ENCODE measurements at places on chromosomes 11 and 22.

DNA sequence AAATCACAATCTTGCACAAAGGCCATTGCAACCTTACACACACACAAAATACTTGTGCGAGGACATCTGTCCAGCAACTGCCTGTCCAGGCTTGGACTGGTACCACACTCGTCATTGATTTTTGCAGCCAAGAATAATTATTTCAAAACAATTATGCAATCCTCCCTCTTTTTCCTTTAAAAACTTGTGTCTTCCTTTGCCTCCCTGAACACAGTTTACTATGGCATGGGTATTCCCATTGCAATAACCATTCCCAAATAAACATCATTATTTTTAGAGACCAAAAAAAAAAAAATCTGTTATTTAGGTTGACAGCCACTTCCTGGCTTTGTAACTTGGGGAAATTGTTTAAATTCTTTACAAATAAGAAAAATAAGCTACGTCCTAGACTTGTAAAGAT is 54.0 kb downstream of the C11orf91 start:
- DNase-seq: no peak

GRCh38 chr11:1102221-1102971 is 27.7 kb downstream of the MUC2 start:
- no peak for DNase-seq

DNA sequence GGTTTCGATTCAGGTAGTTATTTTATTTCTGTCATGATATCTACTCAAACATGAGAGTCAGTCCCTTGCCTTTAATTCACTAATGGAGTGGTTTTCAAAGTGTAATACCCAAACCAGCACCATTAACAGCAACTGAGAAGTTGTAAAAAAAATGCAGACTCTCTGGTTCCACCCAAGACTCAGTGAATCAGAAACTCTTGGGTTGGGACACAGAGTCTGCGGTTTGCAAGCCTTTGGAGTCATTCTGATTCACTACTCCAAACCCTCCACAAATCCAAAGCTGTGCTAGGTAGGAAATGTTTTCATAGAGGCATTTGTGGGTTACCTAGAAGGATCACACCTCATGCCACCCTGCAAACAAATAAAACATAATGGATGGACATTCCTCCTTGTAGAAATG is 340.1 kb downstream of the NTM start:
- no peak for DNase-seq

GRCh38 chr22:32684148-32684821 is 117.2 kb upstream of the TIMP3 start:
- DNase-seq: no peak

DNA sequence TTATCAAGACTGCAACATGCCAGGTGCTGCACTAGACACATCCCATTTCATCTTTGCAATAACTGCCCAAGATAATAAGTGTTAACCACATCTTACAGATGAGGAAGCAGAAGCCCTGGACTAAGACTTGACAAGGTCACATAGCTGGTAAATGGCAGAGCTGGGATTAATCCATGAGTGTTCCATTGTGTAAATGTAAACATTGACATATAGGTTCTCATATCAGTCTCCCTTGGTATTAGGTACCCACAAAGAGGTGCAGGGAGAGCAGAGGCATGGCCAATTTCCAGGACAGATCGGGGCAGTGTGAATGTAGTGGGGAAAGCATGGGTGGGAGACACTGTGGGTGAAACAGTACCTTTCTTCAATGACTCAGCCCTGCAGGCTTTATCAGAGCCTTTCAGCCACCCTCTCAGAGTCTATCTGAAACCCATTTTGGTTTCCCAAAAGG is 17.9 kb downstream of the MICAL2 start:
- no peak for DNase-seq

GRCh38 chr11:75273411-75274391 is 33.1 kb downstream of the TPBGL start:
- DNase-seq: no peak

GRCh38 chr11:60251485-60252212 is 8.7 kb upstream of the MS4A4E start:
- no peak for DNase-seq

DNA sequence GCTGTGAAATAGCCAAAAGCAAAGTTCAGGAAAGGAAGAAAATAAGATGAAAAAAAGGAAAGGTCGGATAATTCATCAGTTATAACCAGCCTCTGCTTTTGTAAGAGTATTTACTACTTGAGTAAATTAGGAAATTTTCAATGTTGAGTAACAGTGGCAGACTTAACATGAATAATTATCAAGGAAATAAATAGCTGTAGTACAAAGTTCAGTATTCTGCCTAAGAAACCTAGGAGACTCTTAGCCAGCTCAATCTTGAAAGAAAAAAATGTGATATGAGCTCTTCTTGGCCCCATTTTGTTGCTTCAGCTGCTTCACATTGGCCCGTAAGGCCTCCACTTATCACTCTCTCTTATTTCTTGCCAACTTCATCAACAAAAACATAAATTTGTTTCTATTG is 17.0 kb upstream of the DNAJB7 start:
- DNase-seq: no peak

DNA sequence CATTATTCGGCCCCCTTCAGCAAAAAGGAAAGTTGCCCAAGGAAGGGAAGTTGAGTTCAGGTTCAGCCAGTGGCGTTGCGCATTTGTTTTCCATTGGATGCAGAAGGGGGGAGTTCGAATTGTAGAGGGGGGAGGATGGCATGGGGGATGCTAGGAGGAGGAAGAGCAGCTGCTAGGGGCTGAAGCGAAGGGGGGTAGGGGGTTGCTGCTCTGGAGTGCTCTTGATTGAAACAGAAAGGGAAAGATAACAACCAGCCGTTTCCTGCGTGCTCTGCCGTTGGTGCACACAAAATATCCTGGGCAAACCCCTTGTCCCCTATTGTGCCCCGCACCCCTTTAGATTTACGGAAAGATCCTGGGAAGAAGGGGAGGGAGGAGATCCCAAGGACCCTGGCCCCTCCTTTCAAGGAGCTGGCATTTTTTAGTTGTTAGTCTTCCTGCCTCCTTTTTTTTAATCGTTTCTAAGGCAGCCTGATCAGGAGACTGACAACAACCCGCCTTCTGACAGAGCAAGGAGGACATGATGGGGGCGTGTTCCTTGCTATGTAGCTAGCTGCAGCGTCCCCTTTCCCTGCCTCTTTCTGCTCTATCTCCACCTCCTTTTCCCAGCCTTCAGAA is 2.1 kb downstream of the KMT2A start:
- DNase-seq: no peak
